ENCODE measurements at places on chromosomes 7 and 10.

- no peak for DNase-seq
Observed at GRCh38 chr10:101807158-101807557, 11.1 kb downstream of the OGA start.

DNA sequence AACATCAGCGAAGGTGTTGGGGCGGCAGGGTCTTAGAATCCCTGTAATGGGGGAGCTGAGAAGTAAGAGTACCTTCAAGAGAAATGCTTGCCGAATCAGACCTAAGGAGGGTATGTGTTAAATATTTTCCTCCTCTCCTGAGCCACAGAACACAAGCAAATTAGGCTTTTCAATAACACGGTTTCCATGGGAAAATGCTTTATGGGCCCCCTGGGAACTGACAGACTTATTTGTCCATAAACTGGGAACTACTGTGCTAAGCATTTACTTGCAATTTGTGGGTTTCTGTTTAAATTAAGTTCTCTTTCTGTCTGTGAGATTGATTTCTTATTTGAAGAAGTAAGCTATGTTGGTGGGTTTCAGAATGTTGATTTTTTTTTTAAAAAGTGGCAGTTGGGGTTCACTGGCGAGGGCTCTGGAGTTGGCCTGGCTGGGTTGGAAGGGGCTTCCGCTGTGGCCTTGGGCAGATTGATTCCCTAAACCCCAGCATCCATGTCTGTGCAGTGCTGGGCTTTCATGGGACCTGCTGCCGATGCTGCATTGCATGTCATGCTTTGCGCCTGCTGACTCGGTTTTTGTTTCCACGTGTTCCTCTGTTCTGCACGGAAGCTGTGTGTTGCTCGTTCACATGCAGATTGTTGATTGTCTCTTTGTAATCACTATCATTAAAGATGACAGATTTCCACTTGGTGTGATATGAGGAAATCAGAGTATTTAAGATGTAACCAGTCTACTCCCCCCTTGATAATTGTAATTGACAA lies 7.2 kb downstream of the RBM17 start:
- no peak for DNase-seq

- no peak for DNase-seq
Observed at GRCh38 chr7:158858592-158859503, 2.5 kb downstream of the DYNC2I1 start.

DNA sequence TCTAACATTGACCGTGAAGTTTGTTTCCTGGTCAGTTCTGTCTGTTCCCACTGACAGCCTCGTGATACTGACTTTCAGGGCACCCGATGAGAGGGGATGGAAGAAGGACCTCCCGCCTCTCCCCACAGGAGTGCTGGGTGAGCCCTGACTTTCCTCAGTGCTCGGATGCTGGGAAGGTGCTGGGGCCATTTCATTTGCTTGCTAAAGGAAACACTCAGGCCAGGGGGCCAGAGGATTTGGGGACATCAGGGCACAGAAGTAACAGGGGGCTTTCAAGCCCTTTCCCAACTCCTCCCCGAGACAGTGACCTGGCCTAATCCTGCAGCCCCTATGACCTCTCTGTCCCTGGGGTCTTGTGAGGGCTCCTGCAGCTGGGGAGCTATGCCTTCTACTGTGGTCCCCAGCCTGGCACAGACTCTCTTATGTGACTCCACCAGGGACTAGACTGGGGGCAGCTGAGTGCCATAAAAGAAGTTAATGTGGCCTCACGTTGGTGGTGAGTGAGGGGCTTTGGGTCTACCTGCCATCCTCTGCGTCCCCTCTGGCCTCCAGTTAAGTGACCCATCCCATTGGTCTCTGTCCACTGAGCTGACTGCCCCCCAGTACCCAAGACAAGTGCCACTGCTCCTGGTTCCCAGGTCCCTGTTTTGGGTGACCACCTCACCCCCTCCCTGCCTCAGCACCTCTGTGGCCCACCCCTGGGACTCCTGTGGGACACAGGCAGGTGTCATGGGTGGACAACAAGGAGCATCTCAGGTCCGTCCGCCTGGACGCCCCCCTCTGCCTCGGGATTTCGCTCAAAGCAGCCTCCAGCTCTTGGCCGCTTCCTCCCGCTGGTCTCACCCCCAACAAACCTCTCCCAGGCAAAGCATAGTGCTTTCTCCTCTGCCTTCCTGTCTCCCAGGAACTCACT lies 33.4 kb upstream of the HSPA12A start:
- no peak for DNase-seq

- no peak for DNase-seq
Observed at GRCh38 chr10:34547291-34547690, 267.8 kb downstream of the PARD3 start.

DNA sequence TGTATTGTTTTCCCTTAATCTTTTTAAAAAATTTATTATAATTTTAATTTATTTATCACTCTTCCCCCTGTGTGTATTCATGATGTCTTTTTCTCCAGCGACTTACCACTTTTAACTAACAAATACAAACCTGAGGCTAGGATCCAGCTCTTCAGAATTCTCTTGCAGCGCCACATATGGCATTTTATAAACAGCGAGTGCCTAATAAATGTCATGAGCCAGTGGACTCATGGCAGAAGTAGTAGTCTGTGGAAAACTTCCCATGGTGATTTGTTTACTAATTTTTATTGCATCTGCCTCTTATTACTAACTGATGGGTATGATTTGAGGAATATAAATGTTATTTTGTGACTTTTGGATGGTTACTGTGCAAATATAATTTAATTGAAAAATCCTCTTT lies 102.9 kb downstream of the EXOC4 start:
- DNase-seq = no peak

DNA sequence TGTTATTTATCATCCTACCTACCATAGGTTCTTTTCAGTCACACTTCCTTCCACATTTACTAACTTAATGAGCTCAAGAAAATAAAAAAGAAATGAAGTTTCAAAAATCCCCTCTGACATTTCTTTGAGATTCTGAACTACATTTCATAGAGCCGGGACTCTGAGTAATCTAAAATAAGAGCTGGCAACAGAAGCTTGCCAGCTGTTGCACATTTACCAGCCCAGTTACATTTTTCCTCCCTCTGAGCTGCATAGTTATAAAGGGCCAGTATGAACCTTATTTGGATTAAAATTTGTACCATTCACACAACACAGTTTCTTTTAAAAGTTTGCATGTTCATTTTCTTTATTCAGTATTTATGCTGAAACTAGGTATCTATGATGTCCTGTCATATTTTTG lies 119.5 kb upstream of the CAV2 start:
- no peak for DNase-seq

- no peak for DNase-seq
Observed at GRCh38 chr10:12980713-12981306, 20.7 kb downstream of the CCDC3 start.

GRCh38 chr7:74396993-74397392 lies 56.7 kb upstream of the GTF2IRD1 start:
- DNase-seq = no peak

GRCh38 chr10:37667736-37668135 lies 189.7 kb downstream of the ZNF248 start:
- DNase-seq = no peak

GRCh38 chr10:6146013-6146785 lies 56.5 kb upstream of the PFKFB3 start:
- DNase-seq = no peak

DNA sequence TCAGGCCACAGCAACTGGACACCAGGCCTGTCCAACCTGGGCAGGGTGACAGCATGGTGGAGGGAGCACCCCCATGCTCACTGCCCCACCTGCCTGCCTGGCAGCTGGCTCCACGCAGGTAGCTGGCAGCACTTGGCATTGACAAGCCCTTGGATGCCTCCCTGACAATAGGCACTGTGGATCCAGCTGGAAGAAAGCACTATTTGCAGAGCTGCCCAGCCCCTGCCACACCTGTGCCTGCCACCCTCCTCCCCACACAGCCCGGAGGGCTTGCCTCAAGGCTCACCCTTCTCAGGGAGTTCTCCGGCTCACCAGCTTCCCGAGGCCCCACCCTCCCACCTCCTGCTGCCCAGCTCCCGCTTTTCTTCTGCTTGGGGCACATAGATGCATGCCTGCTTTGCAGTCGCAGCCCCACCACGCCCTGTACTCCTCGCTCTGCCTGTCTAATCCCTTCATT lies 160.1 kb downstream of the NEURL1 start:
- no peak for DNase-seq

DNA sequence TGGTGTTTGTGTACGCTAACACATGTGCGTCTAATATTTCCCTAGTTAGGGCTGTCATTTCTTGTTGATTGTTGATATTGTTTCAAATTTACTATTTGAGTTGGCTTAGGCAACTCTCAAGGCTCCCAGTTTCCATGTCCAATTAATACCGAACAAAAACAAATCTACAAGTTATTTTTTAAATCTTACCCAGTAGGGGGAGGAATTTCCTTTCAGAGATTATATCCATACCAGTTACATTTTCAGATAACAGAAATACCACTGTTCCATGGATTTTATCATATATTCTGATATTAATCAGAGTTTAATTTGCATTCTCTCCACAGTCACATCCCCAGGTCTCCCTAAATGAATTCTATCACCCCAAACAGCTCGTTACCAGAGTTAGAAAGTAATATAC lies 7.2 kb upstream of the AKR1B10 start:
- DNase-seq = no peak

GRCh38 chr7:134246761-134247160 lies 70.0 kb downstream of the SLC35B4 start:
- no peak for DNase-seq

GRCh38 chr7:31767686-31768358 lies 80.8 kb downstream of the PPP1R17 start:
- no peak for DNase-seq

DNA sequence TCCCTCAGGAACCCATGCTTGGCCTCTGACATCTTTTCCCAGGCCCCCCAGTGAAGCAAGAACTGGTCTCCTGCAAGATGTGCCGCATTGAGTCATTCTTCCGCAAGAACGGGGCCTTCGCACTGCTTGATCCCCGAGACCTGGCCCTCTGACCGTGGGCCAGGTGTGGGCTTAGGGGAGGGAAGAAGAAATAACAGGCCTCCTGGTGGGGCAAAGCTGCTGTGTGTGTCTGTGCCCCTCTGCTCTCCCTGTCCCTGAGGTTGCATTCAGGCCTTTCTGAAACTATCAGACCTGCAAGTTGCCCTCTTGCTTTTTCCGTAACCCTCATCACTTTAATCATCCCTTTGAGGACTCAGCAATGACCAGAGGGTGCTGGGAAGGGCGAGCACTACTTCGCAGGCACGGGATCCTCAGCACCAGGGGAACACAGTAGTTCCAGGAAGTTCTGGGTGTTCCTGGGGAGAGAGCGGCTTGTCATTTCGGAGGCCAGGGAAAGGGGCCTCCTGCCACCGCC lies 6.0 kb downstream of the ATP6V1F start:
- DNase-seq = no peak

GRCh38 chr7:8060241-8060640 lies 91.6 kb downstream of the GLCCI1 start:
- DNase-seq = no peak

GRCh38 chr7:45456747-45457524 lies 117.2 kb upstream of the ADCY1 start:
- DNase-seq = no peak

GRCh38 chr7:29247963-29248236 lies 53.3 kb downstream of the CHN2 start:
- no peak for DNase-seq

- no peak for DNase-seq
Observed at GRCh38 chr7:151376218-151376902, 33.5 kb downstream of the WDR86 start.

DNA sequence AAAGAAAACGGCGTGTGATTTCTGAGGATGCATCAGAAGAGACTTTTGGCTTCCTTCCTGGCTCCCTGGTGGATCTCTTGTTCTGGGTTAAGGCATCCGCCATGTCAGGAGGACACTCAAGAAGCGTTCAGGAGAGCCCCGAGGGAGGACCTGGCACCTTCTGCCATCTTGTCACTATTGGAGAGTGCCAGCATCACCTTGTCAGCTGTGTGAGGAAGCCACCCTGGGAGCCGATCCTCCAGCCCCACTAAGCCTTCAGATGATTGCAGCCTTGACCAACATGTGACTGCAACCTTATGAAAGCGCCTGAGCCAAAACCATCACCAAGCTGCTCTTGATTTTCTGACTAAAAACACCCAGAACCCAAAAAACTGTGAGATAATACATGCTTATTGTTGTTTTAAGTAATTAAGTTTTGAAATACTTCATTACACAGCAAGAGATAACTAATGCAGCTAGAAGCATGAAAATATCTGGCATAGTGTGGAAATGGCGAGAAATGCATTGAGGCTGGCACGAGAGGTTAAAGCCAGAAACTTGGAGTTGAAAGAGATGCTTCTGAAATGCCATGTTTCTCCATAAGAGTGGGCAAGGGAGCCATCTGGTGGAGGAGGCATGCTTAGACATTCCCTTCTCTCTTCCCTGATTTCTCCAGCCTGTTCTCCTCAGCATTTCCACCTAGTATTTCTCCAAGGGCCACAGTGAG lies 5.4 kb upstream of the ZFYVE27 start:
- DNase-seq = peak; percentile 49

GRCh38 chr7:29113384-29114102 lies 32.8 kb downstream of the CPVL start:
- DNase-seq = no peak

DNA sequence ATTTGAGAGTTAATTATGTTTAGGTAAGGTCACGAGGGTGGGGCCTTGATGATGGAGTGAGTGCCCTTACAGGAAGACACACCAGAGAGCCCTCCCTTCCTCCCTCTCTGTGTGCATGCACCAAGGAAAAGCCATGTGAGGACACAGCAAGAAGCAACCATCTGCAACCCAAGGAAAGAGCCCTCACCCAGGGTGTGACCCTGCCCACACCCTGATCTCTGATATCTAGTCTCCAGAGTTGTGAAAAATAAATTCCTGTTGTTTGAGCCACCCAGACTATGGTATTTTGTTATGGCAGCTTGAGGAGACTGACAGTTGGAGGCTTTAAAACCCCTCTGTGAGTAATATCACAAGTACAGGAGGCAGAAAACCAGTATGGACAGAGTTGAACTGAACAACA lies 15.0 kb upstream of the MCM10 start:
- no peak for DNase-seq

- no peak for DNase-seq
Observed at GRCh38 chr10:72762042-72762441, 70.1 kb downstream of the MCU start.

- no peak for DNase-seq
Observed at GRCh38 chr7:154915600-154915999, 87.3 kb downstream of the PAXIP1 start.

GRCh38 chr10:121414366-121415062 lies 183.7 kb downstream of the FGFR2 start:
- no peak for DNase-seq

GRCh38 chr10:1255118-1255517 lies 198.9 kb downstream of the WDR37 start:
- no peak for DNase-seq

DNA sequence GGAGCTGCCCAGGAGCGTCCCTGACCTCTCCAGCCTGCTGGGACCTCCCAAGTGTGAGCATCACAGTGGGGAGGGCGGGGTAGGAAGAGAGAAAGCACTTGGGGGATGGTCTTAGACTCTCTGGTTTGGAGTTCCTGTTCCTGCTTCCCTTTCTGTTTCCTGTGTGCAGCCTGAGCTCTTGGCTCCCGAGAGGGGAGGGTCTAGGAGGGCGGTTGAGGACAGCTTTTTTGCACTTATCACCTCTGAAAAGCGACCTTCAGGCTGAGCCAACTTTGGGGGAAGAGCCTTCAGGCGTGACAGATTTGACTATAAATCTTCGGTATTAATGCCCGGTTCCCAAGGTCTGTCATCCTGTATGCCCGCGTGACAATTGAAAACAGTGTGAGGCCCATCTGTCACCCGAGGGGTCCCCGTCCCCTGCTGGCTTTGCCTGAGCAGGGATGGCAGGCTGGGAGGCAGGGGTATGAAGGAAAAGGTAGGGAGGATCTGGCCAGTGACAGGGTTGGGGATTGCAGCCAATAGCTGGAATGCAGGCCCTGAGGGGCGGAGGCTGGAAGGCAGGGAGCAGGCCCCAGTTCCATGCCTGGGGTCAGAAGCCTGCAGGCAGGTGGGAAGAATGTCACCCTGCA lies 78.6 kb downstream of the CDH23 start:
- DNase-seq = no peak

All from renal cortex interstitium (tissue), 15 donors.